Testis (tissue), 5 donors: ENCODE measurements at places on chromosomes 16 and 17. TPM values are rescaled to one million over a fixed set of nuclear protein-coding genes. Genes with fewer than 3 reads are reported as not detected.

The PLXDC1 gene
- total RNA-seq = 14.8 TPM

The ADAD2 gene
- 98.4 TPM for total RNA-seq

The SHBG gene
- 3.2 TPM for total RNA-seq

The SMYD4 gene
- total RNA-seq = 21.2 TPM

- no peak for DNase-seq
These were observed 19.4 kb downstream of the BAIAP2 start for GRCh38 chr17:81054308-81054707.

- no peak for DNase-seq
These were observed 3.5 kb upstream of the CPNE7 start for GRCh38 chr16:89572073-89572484.

DNA sequence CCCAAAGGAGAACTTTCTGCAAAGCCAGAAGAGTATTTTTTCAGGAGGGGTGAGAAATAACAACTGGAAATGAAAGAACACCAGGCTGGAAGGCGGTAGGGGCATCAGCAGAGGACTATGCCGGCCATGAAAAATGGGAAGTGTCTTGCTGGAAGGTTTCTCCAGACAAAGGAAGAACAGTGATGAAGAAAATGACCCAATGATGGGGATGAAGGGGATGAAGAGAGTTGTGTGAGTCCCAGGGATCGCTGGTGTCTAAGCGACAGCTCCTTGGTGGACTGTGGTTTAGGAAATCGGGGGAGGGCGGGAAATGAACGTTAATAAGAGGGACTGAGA is 623 bp downstream of the TTLL6 start:
- DNase-seq = no peak

GRCh38 chr17:50603340-50603739 is 31.3 kb upstream of the ABCC3 start:
- no peak for DNase-seq

DNA sequence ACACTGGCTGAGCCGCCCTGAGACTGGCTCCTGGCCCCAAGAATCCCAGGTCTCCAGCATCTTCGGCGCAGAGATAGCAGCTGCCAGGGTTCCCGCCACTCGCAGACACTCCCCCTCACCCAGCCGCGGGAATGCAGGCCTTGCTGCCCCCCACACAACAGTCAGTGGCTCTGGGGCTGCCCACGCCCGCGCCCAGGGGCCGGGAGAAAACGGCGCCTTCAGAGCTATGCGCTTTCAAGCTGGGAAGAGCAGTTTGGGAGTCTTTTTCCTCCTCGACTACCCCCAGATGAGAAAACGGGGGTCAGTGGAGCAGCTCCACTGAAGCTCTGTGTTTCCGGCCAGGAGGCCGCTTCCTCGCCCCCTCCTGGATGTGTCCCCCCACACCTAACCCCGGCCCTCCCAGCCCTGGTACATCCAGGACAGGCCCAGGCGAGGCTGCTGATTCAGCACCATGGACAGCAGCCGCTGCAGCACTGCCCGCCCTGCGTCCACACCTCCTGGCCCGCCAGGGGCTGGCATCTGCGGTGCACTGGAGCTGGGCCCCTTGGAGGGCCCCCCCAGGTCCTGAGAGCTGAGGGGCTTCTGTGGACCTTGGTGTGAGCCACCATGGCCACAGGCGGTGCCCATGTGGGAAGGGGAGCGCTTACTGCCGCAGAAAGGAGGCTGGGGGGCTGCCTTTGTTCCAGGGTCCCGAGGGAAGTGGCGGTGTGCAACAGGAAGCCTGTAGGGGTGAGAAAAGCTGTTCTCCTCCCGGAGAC is 35.7 kb downstream of the CACNA1H start:
- peak; percentile 61 for DNase-seq

DNA sequence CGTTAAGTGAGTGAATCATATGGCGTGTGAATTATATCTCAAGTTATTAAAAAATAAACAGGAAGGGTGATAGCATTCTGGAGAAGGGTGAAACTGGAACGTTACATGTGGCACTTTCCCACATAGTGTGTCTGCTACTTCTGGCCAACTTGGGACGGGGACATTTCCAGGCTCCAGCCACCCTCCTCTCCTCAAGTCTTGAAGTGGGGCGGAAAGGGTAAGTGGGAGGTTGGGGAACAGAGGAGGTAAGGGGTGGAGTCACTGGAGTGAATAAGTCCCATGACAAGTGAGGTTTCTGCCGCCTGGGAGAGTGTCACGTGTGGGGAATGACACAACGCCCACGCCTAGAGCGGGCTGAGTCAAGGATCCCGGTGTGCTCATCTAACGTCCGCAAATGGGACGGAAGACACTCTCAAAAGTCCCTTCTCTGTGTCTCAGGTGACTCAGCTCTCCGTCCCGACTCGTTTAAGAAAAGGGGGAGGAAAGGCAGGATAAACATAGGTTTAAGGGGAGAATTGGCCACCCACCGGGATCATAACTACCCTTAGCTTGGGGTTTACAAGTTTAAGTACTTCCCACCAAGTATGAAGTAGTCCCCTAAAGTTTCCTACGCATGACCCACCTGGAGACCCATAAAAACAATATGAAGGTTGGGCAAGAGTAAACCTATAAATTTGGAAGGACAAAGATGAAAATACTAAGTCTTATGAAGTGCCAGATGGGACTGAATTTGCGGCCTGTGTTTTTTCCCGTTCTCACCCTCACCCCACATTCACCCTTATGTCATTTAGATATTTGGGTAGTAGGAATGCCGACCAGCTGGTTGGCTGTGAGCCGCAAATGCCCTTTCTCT is 1.2 kb upstream of the SPAG9 start:
- peak; percentile 93 for DNase-seq

DNA sequence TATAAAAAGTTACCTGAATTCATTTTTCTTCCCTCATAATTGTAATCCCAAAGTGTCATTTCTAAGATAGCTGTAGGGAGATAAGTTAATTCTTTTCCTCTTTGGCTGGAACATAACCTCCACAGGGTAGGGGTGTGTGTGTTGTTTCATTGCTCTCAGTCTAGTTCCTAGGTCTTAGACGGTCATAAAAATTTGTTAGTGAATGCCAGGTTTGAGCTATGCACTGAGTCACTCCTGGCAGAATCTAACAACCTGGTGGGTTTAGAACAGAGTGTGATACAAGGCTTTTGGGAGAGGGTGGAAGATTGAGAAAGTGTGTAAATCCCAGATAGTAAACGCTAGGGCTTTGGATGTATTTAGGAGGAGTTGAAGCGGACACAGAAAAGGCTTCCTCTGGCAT is 894 bp upstream of the PHKG2 start:
- DNase-seq = no peak

- no peak for DNase-seq
These were observed 8.3 kb downstream of the ZDHHC7 start for GRCh38 chr16:85003076-85003475.

GRCh38 chr17:70336411-70336810 is 167.1 kb downstream of the KCNJ2 start:
- no peak for DNase-seq

GRCh38 chr16:85386467-85387170 is 226.5 kb upstream of the GSE1 start:
- no peak for DNase-seq

- no peak for DNase-seq
These were observed 392.7 kb downstream of the CPPED1 start for GRCh38 chr16:12410837-12411490.

DNA sequence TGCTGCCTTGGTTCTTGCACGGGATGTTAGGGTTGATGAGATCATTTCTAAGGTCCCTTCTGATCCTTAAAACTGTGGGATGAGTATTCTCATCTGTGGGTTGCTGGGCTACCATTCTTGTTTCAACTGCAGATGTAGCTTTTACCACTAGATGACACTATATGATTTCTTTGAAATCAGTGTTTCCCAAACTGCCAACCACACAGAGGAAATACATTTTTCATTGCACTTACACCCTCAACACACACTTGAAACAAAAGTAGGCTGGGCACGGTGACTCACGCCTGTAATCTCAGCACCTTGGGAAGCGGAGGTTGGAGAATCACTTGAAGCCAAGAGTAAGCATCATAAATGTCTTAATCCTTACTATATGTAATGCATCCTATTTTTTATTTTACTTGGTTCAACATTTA is 15.3 kb downstream of the LCMT1 start:
- no peak for DNase-seq
